ENCODE measurements at places on chromosomes 12 and 14. TPM values are rescaled to one million over a fixed set of nuclear protein-coding genes. Genes with fewer than 3 reads are reported as not detected.

The TBX5 gene
- total RNA-seq: not detected

The TPH2 gene
- total RNA-seq: not detected

The IQSEC3 gene
- total RNA-seq: 0.02 TPM

The NELL2 gene
- 0.22 TPM for total RNA-seq

The KCTD10 gene
- 50.0 TPM for total RNA-seq

The ZNF664 gene
- 54.5 TPM for total RNA-seq

The C12orf54 gene
- not detected for total RNA-seq

The STRAP gene
- 200 TPM for total RNA-seq

The MAP1LC3B2 gene
- total RNA-seq: 1.3 TPM

The KLHL33 gene
- not detected for total RNA-seq

The HOXC4 gene
- 2.4 TPM for total RNA-seq

The DPPA3 gene
- not detected for total RNA-seq

The DCN gene
- not detected for total RNA-seq

The ZDHHC22 gene
- 0.20 TPM for total RNA-seq

The TAS2R7 gene
- total RNA-seq: not detected

The SMIM41 gene
- total RNA-seq: not detected

The OVCH1 gene
- not detected for total RNA-seq

The GLS2 gene
- 0.11 TPM for total RNA-seq

The CHGA gene
- total RNA-seq: 3.0 TPM

The SLC5A8 gene
- total RNA-seq: not detected

The AJUBA gene
- total RNA-seq: 36.7 TPM

The DDN gene
- 0.69 TPM for total RNA-seq

The SSPN gene
- 0.45 TPM for total RNA-seq

The AQP2 gene
- total RNA-seq: not detected

The SPSB2 gene
- total RNA-seq: 31.8 TPM

The WSCD2 gene
- not detected for total RNA-seq

The INHBE gene
- 0.04 TPM for total RNA-seq

The PTGES3 gene
- 414 TPM for total RNA-seq

The MAP3K12 gene
- total RNA-seq: 10.3 TPM

The CAPZA3 gene
- not detected for total RNA-seq

The NCAPD2 gene
- 61.3 TPM for total RNA-seq

The KRT85 gene
- total RNA-seq: not detected

The CNTN1 gene
- 59.8 TPM for total RNA-seq

The VEZT gene
- total RNA-seq: 68.3 TPM

The ST8SIA1 gene
- total RNA-seq: 0.09 TPM

The PPFIA2 gene
- total RNA-seq: not detected

The KRT82 gene
- not detected for total RNA-seq
